ENCODE measurements at places on chromosomes 2 and 18. TPM values are rescaled to one million over a fixed set of nuclear protein-coding genes. Genes with fewer than 3 reads are reported as not detected.

DNA sequence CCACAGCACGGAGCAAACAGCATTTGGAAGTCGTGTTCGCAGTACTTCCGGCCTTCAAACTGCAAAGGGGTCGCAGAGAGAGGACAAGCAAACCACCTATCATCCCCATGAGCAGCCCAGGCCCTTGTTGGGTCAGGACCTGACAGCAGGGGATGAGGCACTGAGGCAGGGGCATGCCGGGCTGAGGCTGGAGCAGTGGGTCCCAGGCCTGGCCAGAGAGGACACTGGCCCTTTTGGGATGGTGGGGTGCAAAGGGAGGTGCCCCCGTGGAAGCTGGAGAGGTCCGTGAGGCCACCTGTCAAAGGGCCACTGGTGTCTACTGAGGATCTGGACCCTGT, 8.9 kb downstream of the GPR17 start:
- no peak for DNase-seq

- no peak for DNase-seq
Measured at GRCh38 chr2:156702541-156702940, 266.4 kb downstream of the GPD2 start.

The ARHGAP25 gene
- 8.3 TPM for total RNA-seq

The MPPE1 gene
- 18.9 TPM for total RNA-seq

- no peak for DNase-seq
Measured at GRCh38 chr2:83251321-83251872, 1207.7 kb downstream of the SUCLG1 start.

DNA sequence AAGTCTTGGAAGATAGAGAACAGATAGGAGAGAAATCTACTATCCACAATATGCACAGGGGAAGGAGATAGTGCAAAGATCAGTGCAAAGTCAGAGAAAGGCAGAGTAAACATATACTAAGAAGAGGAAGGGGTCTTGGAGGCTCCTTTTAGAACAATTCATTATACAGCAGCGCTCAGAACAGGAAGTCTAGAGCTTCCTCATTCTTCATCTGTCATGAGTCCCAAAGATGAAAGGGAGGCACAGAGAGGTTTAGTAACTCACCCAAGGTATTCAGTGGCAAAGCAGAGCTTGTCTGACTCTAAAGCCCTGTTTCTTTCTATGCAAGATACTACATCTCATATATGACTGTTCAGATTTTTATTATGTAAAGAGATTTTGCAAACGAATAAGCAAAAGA, 1.4 kb downstream of the SP110 start:
- no peak for DNase-seq

GRCh38 chr2:171515672-171516298, 6.5 kb upstream of the CYBRD1 start:
- no peak for DNase-seq

Measured in ascending aorta (tissue), 2 donors.